ENCODE measurements at places on chromosomes 4 and X. TPM values are rescaled to one million over a fixed set of nuclear protein-coding genes. Genes with fewer than 3 reads are reported as not detected.

DNA sequence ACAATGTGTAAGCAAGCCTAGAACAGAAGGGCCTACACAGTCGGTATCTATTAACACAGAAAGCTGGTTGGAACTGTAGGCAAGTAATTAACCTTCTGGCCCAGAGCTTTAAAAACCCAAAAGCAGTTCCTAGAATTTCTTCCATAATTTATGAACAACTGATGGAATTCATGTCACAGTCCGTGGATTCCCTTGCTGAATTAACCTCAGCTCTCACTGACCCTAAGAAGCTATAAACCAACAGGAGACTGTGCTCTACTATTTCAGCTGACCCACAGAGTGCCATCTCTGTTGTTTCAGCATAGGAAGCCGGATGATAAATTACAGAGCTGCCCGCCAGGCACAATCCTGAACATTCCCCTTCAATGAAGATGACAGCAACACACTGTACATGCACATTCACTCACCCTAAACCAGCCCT lies 157.3 kb downstream of the PRDM5 start:
- DNase-seq, result no peak

- DNase-seq, result peak; percentile 11
Observed at GRCh38 chrX:47145395-47146120, 537 bp downstream of the RBM10 start.

GRCh38 chr4:139333046-139333445 lies 30.8 kb upstream of the NDUFC1 start:
- DNase-seq, result no peak

GRCh38 chr4:182809417-182810102 lies 107.6 kb downstream of the DCTD start:
- no peak for DNase-seq

DNA sequence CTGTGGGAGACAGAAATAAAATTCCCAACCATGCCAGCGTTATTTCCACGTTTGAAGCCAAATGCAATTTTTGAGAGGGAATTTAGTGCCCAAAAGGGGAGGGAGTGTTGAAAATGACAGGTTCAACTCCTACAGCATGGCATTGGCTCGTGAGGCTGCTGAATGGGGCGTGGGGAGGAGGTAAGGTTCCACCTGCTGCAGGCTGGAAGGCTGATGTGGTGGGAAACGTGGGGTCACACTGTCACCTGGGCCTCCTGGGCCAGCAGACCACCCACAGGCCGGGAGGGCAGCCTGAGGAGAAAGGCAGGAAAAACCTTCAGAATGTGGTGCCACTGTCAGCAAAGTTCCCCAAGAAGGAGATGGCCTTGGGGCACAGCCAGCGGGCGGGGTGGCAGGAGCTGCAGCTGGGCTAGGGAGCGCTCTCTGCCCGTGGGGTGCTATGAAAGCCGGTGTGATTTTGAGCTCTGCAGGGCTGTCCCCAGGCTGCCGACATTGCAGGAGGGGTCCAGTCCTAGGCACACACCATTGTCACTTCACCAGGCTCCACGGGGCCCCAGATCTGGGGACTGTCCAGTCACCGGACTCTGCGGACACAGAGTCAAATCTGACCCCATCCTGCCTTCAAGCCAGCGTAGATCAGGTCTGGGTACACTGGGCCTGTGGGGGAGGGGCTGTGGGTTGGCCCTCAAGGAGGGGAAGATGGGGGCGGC lies 19.6 kb downstream of the MSANTD1 start:
- DNase-seq, result no peak

- no peak for DNase-seq
Observed at GRCh38 chrX:119755981-119756533, 2.3 kb upstream of the SOWAHD start.

GRCh38 chr4:173518425-173519102 lies 11.5 kb downstream of the HAND2 start:
- DNase-seq, result no peak

DNA sequence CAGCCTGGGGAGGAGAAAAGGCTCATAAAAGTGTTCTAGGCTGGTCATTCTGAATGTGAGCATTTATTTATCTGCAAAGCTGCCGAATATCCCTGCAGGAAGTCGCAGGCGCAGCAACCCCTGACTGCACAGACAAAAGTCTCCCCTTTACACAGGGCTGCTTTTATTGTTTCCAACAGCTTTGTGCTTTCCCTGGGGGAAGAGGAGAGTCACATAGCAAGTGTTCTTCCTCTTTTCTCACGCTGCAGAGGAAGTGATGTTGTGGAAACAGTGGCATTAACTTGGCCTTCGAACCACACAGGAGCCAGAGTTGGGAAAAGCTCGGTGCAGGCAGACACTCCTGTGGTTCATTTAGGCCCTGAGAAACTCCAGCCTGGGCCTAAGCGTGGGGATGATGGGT lies 81.5 kb upstream of the BCOR start:
- peak; percentile 3 for DNase-seq

DNA sequence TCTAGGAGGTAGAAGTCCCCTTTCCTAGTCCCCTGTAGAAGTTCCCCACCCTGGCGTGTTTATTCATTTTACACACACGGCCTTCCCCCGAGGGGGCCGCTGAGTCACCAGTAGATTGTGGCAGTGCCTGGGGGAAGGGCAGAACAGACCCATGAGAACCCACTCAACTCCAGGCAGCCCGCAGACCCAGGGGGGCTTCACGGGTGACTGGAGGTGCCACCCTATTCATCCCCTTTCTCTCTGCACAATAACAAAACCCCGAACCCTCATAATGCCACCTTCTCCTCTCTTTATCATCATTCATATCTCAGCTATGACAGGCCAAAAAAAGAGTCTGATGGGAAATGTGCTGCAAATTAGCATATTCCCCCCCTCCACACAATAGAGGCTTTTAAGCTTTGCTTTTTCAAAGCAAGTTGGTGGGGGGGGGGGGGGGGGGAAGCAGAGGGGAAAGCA lies 20.4 kb upstream of the GPM6B start:
- DNase-seq, result no peak

GRCh38 chrX:38351346-38351745 lies 1.1 kb upstream of the OTC start:
- no peak for DNase-seq

DNA sequence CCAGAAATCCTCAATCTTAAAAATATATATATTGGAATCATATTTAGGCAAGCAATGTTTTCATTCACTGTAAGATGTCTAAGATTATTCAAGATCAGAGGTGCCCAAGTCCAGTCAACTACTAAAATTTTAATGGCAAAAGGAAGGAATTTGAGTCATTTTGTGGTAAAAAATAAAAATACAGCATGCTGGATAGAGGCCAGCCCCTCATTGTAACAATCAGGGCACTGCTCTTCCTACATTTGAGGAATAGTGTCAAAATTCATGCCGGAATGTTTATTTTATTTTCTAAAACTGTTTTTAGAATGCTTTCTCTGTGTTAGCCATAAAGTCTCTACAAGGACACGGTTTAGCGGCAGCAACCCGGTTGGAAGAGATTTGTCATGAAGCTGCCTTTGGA lies 49.9 kb upstream of the SRD5A3 start:
- DNase-seq, result no peak

DNA sequence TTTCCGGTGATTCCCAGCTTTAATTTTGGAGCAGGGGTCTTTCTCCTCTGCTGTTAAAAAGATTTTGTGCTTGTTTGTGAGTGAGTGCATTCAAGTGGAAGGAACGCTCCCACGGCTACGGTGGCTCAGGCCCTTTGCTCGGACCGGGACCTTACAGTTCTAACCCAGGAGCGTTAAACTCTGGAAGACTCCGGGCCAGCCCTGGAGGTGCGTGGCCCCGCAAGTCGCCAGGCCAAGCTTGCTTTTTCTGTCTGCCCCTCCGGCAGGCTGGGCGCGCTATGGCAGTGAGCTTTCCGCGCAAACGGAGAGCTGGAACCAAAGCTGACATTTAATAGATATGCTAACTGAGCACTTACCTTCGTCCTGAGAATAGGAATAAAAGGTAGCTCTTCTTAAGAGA lies 18.3 kb upstream of the PITX2 start:
- DNase-seq, result no peak

- DNase-seq, result no peak
Observed at GRCh38 chr4:184126800-184127199, 90.9 kb downstream of the ENPP6 start.

DNA sequence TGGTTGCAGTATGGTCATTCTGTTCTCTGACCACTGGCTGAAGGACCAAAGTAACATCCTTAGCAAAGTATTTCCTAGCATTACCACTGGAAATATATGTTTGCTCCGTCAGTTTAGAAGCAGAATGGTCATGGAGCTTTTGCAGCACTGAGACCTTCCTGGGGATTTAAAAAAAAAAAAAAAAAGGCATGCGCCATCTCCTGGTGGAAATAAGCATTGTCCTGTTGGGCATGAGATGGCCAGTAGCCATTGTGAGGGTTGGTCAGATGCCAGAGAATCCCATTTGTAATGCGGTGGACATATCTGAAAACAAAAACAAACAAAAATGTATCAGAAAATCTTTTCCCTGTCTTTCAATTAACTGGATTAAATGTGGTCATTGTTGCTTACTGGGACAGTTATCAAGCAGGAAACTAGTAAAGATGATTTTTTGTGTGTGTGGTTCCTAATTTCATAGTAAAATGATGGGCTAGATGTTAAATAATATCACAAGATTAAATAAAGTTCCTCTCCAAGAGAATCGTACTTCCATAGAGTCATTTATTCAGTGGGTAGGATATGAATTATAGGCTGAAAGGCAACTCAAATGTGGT lies 139.6 kb downstream of the SOWAHB start:
- DNase-seq, result peak; percentile 36

- DNase-seq, result no peak
Observed at GRCh38 chr4:77007358-77008230, 58.0 kb downstream of the SEPTIN11 start.

- DNase-seq, result no peak
Observed at GRCh38 chr4:7649741-7650531, 215.2 kb upstream of the PSAPL1 start.

DNA sequence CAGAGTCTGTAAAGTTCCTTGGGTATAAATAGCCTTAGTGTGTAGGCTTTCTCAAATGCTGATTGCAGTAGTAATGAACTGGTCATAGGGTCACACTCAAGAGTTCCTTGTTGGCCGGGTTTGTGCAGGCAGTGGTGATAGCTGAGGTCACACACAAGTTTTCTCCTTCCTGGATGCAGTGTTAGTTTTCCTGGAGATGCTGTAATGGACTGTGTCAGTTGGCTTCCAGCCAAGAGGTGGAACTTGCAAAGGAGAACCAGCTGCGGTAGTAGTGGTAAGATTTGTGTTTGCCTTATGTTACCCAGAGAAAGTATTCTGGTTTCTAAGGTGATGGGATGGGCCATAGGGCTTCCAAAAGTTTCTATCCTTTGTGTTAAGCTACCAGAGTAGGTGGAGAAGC lies 409.8 kb upstream of the FRG1 start:
- peak; percentile 8 for DNase-seq

- DNase-seq, result peak; percentile 5
Observed at GRCh38 chr4:108611365-108611764, 9.0 kb upstream of the RPL34 start.

- peak; percentile 18 for DNase-seq
Observed at GRCh38 chrX:28599957-28600356, 12.7 kb downstream of the IL1RAPL1 start.

DNA sequence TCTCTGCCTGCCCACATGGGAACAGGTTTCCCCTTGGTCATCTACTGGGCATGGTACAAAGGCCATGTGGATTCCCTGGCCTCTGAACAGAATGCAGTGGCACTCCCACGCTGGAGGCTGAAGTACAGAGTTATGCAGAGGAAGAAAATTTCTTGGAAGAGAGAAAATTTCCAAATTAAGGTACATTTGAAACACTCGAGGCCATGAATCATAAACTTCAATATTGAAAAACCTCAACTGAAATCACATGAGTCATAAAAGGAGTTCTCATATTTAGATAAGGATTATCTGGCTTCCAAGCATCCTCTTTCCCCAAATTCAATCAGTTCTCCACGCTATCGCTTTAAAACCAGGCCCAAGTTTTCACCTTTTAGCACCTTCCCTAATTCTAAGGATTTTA lies 28.1 kb upstream of the TXK start:
- DNase-seq, result no peak

- DNase-seq, result no peak
Observed at GRCh38 chrX:133375615-133376340, 39.5 kb downstream of the GPC4 start.

GRCh38 chr4:145034727-145035211 lies 63.2 kb downstream of the ANAPC10 start:
- no peak for DNase-seq

- no peak for DNase-seq
Observed at GRCh38 chr4:43112139-43112538, 219.6 kb downstream of the GRXCR1 start.

DNA sequence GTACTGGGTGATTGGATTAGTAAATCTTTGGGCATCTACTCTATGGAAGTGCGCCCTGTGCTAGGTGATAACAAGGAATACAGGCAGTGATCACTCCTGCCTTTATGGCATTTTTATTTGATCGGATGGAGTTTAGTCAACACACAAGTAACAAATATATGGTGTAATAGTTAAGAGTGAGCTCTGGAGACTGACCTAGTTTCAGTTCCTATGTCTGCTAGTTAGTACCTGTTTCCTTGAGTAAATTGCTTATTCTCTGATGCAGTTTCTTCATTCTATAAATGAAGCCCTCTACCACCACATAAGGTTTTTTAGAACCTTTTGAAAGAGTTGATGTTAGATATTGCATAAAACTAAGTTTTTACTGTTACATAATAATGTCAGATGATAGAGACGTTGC lies 134.6 kb downstream of the KDM6A start:
- no peak for DNase-seq

GRCh38 chrX:15856222-15856587 lies 1.6 kb upstream of the AP1S2 start:
- DNase-seq, result no peak

DNA sequence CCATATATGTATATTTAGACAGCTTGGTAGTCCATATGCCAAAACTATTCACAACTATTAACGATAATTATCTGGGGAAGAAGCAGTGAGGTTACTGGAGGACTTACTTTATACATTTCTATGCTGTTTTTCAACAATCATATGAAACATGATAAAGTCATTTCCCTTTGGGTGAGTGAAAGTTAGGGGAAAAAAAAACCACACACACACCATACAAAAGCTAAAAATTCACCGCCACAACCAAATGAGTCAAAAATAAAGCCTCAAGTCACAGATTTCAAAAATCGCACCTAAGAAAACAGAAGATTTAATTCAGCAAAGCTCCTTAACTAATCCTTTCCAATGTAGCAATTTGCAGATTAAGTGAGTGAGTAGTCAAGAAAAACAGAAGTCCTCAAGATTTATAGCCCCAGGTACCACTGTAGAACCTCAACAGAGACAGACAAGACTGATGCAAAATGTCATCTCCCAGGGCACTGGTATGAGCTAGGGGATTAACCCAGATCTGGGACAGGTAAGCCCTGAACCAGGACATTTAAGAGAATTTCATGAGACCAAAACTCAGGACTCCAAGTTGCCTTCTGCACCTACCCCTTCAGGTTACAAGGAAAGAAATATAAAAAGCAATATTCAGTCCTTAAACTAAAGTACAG lies 35.1 kb downstream of the SYTL4 start:
- DNase-seq, result no peak

MGAT4D gene
- not detected for total RNA-seq

APBB2 gene
- total RNA-seq, result 82.9 TPM

NR3C2 gene
- total RNA-seq, result 5.2 TPM

ADH1B gene
- 175 TPM for total RNA-seq

DDX60 gene
- 15.0 TPM for total RNA-seq

PCDH7 gene
- 42.6 TPM for total RNA-seq

SGMS2 gene
- 23.0 TPM for total RNA-seq

MTMR8 gene
- total RNA-seq, result 1.7 TPM

MSANTD1 gene
- total RNA-seq, result 0.39 TPM

PABPC1L2A gene
- not detected for total RNA-seq

SPON2 gene
- total RNA-seq, result 46.1 TPM

F9 gene
- 0.20 TPM for total RNA-seq

APLN gene
- 2.4 TPM for total RNA-seq

AKAP14 gene
- total RNA-seq, result not detected

CLTRN gene
- total RNA-seq, result 0.69 TPM

Data from skin of body (tissue), 3 donors.